MCF 10A (cell line): ENCODE measurements at places on chromosomes 4 and X. TPM values are rescaled to one million over a fixed set of nuclear protein-coding genes. Genes with fewer than 3 reads are reported as not detected.

- DNase-seq, result no peak
These were observed 5.7 kb downstream of the MAGEE1 start for GRCh38 chrX:76433219-76433618.

- DNase-seq, result no peak
These were observed 56.3 kb downstream of the MSN start for GRCh38 chrX:65723706-65724105.

Gene SPANXN3
- total RNA-seq, result not detected in 2 replicates

Gene PRPS2
- total RNA-seq, result 27.3 and 45.1 TPM in 2 replicates

Gene CLNK
- total RNA-seq, result not detected in 2 replicates

Gene MAGEC3
- not detected in 2 replicates for total RNA-seq

Gene GC
- not detected in 2 replicates for total RNA-seq
